ENCODE measurements at places on chromosomes 13 and 19.

DNA sequence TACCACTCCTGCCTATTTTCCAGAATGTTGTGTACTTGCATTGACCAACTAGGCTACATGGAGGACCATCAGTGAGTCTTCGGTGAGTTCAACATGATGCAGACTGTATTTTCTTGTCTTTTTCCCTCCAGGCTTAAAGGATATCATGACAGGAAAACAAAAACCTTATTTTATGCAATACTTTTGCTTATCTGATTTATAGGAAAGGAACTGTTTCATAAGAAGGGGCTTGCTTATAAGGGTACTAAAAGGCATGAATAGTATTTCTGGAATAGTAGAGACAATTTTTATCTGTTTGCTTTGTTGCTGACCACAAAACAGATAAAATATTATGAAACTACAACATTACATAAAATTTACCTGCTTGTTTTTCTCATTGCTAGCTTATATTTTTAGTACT is 374.7 kb downstream of the KLF5 start:
- no peak for DNase-seq

DNA sequence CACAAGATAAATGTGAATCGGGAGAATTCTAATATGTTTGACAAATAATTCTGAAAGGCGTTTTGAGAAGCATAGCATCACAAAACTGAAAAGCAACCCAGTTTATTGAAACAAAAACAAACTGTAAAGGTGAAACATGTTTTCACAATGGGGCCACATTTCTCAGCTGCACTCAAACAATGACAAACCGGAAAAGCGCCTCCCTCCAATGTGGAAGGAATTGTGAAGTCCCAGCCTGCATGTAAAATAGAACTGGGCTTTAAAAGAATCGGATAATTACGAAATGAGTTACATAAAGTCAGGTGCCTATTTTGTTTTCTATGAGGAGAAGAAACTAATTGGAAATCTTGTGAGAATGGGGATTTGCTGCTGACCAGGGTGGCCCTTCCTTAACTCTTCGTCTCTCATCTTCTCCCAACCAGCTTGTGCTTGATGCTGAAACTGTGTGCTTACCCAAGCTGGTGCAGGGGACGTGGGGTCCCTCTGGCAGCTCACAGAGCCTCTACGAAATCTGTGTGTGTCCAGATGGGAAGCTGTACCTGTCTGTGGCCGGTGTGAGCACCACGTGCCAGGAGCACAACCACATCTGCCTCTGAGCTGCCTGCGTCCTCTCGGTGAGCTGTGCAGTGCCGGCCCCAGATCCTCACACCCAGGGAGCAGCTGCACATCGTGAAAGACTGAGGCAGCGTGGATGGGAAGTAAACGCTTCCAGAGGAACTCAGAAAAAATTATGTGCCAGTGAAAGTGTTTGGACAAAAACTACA is 109.4 kb downstream of the SACS start:
- no peak for DNase-seq

DNA sequence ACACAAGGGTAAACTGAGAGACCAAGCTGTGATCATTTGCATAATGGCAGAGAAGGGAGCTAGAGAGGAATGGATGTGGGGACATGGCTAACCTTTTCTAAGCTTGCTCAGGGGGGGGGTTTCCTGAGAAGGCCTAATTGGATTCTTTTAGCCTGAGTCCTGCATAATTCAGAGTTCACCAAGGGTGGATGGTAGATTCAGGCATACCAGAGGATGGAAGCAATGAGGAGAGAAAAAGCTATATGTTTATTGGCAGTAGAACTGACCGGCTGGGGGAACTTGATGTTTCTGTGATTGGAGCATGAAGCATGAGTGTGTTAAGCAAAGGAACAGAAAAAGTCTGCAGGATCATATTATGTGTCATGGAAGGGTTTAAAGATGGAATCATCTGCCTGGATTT is 65.9 kb upstream of the KLF12 start:
- DNase-seq = no peak

DNA sequence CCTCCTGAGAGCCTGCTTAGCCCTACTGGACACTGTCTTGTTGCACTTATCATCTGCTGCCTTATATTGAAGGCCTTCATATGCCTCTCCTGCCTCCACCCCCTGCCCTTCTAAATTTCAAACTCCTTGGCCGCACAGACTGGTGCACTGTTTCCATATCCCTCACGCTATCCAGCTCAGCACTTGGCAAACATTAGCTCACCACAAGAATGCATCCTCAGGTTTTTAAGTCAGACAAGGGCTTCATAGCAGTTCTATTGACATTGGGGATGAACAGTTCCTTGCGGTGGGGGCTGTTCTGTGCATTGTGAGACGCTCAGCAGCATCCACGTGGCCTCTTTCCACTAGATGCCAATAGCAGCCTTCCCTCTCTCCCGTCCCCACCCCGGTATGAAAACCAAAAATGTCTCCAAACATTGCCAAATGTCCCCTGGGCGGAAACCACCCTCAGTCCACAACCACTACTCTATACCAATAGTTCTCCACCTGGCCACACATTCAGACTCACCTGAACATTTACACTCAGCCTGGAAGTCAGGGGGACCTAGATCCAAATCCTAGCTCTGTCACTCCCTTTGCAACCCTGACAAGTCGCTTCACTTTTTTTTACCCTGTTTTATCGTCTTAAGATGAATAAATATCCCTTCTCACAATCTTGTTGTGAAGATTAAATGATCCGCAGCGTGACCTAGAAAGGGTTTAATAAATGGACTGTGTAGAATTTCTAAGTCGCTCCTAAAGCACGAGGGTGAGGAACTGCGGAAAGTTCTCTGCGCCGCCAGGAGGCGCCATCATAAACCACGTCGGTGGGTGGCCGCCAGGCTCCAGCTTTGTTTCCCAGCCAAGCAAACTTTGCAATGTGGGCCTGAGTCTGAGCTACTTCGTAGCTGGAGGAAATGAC is 3.6 kb upstream of the CEACAM3 start:
- peak; percentile 48 for DNase-seq

DNA sequence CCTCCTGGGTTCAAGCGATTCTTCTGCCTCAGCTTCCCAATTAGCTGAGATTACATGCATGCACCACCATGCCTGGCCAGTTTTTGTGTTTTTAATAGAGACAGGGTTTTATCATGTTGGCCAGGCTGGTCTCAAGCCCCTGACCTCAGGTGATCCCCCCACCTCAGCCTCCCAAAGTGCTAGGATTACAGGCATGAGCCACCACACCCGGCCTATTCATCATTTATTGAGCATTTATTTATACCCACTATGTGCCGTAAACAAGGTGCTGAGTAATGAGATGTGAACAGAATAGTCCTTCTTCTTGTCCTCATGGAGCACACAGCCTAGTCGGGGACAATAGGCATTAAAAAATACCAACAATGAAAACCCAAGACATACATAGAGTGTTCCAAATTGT is 25.6 kb downstream of the ACTN4 start:
- no peak for DNase-seq

All from naive thymus-derived CD4-positive, alpha-beta T cell (primary cell).